ENCODE measurements at places on chromosomes 7 and 10. TPM values are rescaled to one million over a fixed set of nuclear protein-coding genes. Genes with fewer than 3 reads are reported as not detected.

GRCh38 chr10:129968020-129968852 is 4.2 kb upstream of the EBF3 start:
- H3K27ac ChIP-seq: no peak overlapping the region
- H3K36me3 ChIP-seq: no peaks in the 10 kb centered on the region
- peaks cover 19% of the 10 kb centered on the region for H3K27me3 ChIP-seq
- no peak for DNase-seq

- no peak overlapping the region for H3K27ac ChIP-seq
- H3K4me3 ChIP-seq: no peak overlapping the region
- no peak for DNase-seq
- H3K36me3 ChIP-seq: no peaks in the 10 kb centered on the region
- H3K27me3 ChIP-seq: peaks cover 2% of the 10 kb centered on the region
- H3K4me1 ChIP-seq: peaks cover 3% of the 10 kb centered on the region
These were observed 15.1 kb upstream of the AKR1B10 start for GRCh38 chr7:134512271-134512670.

DNA sequence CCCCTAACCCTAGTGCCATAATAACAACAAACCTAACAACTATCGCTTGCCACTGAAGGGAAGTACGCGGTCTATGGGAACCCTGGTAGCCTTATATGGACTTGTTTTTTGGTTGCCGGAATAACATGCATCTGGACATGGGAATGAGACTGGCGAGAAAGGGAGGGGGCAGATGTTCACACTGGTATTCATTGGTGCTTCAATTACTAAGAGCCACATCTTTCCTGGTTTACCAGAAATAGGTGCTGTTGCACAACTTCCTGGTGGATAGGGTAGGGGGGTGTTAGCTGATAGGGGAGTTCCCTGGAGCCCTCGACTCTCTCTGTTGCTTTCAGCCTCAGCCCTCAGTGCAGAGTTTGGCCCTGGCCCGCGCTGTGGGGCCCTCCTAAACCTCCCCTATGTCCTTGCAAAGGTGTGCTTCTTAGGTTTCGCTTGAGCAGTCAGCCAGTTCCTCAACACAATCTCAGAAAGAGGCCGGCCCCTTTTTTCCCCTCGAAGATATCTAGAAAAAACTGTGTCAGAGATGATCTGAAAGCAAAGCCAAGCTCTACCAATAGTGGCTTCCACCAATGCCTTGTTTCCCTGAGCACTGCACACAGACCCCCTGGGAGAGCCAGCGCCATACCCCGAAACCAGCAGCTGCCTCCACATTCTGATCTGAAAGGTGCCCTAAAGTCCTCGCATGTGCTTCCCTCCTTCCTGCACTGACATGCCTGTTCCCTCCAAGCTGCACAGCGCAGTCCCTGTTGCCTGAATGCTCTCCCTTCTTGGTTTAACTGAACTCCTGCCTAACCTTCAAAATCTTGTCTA is 13.5 kb downstream of the TBXAS1 start:
- no peaks in the 10 kb centered on the region for H3K4me1 ChIP-seq
- no peaks in the 10 kb centered on the region for H3K27me3 ChIP-seq
- no peaks in the 10 kb centered on the region for H3K36me3 ChIP-seq

- no peak for DNase-seq
- H3K36me3 ChIP-seq: no peaks in the 10 kb centered on the region
- no peak overlapping the region for H3K4me3 ChIP-seq
- no peaks in the 10 kb centered on the region for H3K4me1 ChIP-seq
- H3K27me3 ChIP-seq: no peaks in the 10 kb centered on the region
- H3K27ac ChIP-seq: no peak overlapping the region
These were observed 234.4 kb downstream of the TEX36 start for GRCh38 chr10:125448596-125448995.

- no peak overlapping the region for H3K4me3 ChIP-seq
- H3K27me3 ChIP-seq: peaks cover 13% of the 10 kb centered on the region
- no peaks in the 10 kb centered on the region for H3K4me1 ChIP-seq
- DNase-seq: no peak
- no peaks in the 10 kb centered on the region for H3K36me3 ChIP-seq
These were observed 43.3 kb downstream of the NRP1 start for GRCh38 chr10:33291053-33291592.

DNA sequence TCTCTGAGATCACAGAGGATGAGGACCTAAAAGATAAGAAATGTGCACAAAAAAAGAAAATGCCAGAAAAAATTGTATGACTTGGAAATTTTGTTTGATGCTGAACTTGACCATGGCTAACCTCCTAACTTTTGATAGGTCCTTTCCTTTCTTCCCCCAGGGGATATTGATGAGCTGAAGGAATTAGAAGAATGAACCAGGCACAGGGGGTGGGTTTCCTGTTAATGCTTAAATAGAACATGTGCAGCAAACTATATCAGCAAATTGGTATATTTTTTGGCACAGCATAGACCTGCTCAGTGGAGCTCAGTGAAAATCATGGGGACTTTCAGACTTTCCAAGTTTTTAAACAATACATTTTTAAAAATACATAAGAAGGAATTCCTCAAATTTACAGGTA is 300.7 kb downstream of the HDAC9 start:
- no peaks in the 10 kb centered on the region for H3K36me3 ChIP-seq
- H3K27ac ChIP-seq: no peak overlapping the region
- H3K4me3 ChIP-seq: no peak overlapping the region
- H3K4me1 ChIP-seq: no peaks in the 10 kb centered on the region
- no peak for DNase-seq
- no peaks in the 10 kb centered on the region for H3K27me3 ChIP-seq

Gene NCOA4
- polyA plus RNA-seq: 202 TPM

Gene VSIR
- 339 TPM for polyA plus RNA-seq

Measured in CD4-positive, CD25-positive, alpha-beta regulatory T cell (primary cell).